ENCODE measurements at places on chromosomes 11 and 22.
A peak's percentile ranks its signal among the peaks of the same experiment; 100 is the strongest.

DNA sequence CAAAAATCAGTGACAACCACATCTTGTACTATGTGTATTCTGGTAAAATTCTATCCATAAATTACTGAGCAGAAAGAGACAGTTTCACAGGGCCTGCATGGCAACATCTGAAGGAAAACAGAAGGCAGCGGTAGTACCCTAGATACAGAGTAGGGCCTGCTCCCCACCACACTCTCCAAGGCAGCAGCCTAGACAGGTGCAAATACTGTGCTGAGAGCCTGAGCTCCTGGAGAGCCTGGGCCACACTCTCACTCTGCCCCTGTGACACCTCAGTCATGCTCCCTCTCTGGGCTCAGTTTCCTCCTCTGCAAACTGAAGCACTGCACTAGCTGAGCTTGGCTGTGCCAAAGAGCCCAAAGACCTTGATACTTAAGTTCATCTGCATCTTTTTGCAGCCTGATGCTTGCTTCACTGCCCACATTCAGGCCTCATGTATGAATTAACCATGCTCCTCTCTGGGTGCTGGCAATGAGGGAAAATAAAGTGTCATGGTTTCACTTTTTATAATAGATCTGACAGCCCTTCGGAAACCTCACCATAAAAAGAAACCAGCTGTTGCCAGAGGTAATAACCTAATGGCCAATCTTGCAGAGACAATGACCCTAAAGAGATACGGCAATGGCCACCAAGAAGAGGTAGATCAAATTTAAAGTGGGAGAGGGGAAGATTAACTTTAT lies 104.7 kb downstream of the PLEKHA7 start:
- no peak for DNase-seq

DNA sequence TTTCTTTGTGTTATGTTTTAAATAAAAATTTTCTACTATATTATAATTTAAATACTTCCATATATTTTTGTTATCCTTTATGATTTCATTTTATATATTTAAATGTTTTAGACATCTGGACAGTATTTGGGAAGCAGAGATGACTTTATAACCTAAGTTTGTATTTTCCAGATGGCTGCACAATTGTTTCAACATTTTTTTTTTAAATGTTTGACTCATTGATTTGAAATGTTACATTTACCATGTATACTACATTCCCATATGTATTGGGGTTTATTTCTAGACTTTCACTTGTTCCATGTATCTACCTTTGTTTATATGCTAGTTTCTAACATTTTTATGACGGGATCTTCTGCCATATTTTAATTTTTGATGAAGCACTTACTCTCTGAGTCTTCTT lies 766.5 kb downstream of the METTL15 start:
- no peak for DNase-seq

DNA sequence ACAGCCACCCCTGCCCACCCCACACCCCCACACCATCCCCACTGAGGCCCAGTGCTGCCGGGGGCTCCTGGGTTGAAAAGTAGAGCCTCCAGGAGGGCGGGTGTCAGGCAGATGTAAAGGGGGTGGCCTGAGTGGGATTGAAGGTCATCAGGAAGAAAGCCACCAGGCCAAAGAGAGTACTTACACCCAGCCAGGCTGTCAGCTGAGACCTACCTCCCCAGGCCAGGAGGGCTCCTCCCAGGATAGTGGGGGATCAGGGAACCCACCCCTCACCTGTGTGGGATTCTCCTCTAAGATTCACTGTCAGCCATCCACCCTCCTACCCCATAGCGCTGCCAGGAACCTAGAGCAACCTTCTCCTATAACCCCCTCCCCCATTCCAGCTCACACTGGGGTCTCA lies 17.2 kb upstream of the FCHSD2 start:
- no peak for DNase-seq

- DNase-seq = no peak
These were observed 7.5 kb upstream of the CASTOR1 start for GRCh38 chr22:30296833-30297232.

DNA sequence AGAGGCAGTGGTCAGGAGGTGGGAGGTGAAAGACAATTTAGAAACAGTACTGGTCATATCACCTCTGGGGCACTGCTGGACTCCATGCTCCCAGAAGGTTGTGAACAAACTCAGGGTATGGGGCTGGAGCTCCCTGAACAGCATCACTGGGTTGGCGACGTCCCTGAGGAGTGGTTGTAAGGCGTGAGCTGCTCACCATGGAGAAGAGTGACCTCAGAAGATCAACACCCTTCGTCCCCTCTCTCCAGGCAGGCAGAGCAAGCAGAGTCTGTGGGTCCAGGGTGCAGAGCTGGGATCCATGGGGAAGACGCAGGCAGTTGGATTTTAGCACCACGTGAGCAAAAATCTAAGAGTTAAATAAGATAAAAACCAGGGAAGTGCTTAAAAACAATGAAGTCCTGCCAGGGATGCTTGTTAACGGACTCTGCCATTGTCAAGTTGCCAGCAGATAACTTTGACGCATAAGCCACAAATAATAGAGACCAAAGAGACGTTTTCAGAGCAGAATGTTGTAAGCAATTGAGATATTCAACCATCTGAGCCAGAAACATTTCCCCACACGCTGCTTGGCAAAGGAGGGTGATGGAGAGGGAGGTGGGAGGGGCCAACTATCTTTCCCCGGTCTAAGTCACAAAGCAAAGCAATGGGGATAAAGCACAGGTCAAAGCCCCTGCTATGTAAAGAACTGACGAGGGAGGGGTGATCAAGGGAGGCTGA lies 13.6 kb downstream of the PNPLA5 start:
- DNase-seq = no peak

DNA sequence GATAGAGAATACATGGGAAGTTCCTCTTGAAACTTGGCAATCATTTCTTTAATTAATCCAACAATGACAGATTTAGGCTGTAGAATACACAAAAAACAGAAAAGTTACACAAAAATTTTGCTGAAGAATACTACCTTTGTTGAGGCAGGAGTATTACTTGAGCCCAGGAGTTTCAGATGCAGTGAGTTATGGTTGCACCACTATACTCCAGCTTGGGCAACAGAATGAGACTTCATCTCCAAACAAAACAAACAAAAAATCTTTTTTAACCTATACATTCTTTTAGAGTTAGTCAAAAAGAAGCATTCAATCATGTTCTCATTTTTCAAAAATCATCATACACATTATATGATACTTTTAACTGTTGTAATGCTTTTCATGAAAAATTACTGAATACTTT lies 22.1 kb downstream of the UEVLD start:
- DNase-seq = no peak

DNA sequence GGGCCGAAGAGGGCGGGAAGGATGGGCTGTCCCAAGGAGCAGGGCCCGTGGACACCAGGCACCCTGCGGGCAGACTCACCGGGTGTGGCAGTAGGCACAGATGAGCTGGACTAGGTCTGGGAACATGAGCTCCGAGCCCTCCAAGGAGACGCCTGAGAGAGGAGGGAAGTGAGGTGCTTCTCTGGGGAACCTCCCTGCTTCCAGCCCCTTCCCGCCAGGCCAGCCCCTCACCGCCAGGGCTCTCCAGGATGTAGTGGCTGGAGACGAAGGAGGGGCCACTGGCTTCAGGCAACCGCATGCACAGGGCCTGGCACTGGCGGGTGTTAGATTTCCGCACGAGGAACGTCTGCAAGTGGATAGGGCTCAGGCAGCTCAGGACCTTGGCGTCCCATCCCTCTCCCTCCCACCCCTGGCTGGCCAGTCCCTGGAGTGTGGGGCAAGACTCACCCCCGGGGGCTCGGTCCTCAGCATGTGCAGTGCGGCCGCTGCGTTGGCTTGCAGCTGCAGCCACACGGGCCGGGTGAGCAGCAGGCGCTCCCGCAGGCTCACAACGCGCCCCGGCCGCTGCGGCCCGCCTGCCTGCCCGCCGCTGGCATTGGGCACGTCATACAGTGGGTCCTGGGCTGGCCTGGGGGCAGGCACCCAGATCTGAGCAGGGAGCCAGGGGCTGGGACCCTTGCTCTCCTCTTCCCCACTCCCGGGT lies 552 bp downstream of the RIN1 start:
- DNase-seq = peak; percentile 38

- no peak for DNase-seq
These were observed 33.4 kb downstream of the SHANK2 start for GRCh38 chr11:71218789-71219499.

DNA sequence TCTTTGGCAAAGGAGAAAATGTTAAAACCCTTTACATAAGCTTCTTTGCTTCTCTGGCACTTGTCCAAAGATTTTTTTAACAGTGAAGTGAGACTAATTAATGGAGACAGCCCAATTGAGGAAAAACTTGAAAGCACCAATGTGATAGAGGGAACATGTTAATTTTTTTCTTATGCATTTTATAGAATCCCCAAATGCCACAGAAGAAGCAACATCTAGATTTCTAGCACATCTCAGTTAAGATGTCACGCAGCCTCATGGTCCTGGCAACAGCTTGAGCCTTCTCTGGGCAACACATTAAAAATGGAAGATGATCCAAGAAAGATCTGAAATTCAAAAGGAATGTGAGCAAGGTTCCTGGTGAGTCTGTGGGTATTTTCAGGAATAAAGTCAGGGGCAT lies 48.5 kb downstream of the PACSIN2 start:
- no peak for DNase-seq

GRCh38 chr11:6203327-6203726 lies 2.0 kb upstream of the C11orf42 start:
- no peak for DNase-seq

DNA sequence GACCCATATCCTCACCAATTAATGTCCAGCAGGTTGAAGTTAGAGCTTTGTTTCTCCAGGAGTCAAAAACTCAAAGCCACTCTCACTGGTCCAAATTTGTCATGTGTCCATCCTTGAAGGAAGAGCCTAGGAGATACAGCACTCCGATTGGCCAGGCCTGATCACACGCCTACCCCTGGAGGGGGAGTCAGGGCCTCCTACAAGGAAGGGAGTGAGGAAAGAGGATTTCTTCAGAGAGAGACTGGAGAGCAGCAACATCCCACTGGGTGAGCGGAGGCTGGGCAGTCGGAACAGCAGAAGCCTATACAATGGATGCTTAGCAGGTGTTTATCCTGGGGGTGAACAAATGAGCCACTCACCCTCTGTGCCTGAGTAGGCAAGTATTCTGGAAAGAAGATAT lies 113.9 kb downstream of the TRIM29 start:
- DNase-seq = no peak

DNA sequence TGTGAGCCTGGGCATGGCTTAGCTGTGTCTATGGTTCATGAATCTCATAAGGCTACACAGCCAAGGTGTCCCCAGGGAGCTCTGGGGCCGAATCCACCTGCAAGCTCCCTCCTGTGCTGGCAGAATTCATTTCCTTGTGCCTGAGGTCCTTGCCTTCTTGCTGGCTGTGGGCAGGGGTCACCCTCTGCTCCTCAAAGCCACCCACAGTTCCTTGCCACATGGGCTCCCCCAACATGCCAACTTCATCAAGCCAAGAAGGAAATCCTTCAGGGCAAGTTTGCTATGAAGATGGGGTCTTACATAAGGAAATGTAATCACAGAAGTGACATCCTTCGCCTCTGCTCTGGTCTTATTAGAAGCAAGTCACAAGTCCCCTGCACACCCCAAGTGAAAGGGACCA lies 24.8 kb downstream of the LARGE1 start:
- DNase-seq = no peak

DNA sequence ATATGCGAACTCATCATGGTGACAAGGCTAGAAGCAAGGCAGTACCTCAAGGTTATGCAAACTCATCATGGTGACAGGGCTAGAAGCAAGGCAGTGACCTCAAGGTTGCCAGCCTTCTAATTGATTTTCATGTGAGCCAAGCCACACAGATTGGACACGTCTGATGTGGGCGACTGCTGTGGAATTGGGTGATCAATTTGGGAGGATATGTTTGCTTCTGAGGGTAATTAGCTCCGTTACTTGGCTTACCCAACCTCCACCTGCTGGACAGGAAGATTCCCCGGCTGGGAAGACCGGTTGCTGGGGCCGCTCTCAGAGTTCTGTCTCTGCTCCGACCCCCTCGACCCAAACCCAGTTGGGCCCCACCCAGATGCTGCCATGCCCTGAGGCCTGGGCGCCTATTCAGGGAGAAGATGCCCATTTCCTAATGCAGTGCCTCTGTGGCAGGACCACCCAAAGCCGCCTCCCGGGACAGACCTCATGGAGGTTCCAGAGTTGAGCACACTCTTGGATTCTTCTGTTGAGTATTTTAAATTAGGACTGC lies 69.9 kb upstream of the SHANK2 start:
- no peak for DNase-seq

DNA sequence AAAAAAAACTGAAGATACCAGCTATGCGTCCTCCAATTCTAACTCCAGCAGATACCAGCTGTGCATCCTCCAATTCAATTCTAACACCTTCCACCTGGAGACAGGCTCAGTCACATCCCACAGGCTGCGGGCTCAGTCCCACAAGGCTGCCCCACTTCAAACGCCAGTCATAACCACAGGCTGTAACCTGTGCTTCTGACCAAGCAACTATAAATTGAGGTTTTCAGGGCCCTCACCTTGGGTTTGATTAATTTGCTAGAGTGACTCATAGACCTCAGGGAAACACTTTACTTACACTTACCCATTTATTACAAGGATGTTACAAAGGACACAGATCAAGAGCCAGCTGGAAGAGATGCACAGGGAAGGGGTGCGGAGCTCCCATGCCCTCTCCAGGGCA lies 32.4 kb upstream of the MSANTD2 start:
- no peak for DNase-seq

GRCh38 chr22:45584621-45585436 lies 82.1 kb downstream of the FBLN1 start:
- no peak for DNase-seq

- no peak for DNase-seq
These were observed 10.1 kb downstream of the C11orf87 start for GRCh38 chr11:109432105-109432504.

DNA sequence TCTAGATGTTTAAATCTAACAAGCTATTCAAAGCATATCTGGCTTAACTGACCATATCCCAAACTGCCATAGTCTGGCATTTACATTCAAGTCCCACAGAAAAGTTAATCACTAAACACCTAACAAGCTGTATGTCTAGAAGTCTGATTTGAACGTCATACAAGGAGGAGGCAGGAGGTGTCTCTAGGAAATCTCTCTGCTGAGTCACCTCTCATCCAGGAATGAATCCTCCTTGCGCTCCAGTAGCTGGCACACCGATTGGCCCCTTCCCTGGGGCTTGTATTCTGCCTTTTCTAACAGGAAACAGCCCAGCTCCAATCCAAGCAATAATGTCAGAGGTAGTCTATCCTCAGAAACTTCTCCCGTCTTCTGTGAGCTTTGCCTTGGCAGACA lies 31.8 kb downstream of the FEZ1 start:
- no peak for DNase-seq

- no peak for DNase-seq
These were observed 912 bp downstream of the PTPRCAP start for GRCh38 chr11:67436459-67437081.

GRCh38 chr11:36164506-36165250 lies 124.5 kb downstream of the COMMD9 start:
- DNase-seq = no peak

DNA sequence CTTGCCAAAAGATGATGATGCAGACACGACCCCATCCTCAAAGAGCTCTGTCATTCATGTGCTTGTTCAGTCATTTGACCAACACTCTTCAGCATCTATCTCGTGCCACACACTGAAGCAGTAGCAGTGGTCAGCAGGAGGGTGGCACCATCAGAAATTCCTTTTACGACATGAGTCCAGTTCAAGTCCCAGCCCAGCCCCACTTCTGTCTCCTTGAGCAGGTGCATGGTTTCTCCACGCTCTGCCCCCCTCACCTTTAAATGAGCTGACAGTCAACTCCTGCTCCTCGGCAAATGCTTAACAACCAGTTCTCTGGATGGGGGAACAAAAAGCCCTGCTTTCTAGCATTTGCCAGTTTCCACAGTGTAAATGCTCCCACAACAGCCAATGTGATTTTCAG lies 60.9 kb downstream of the SYN3 start:
- DNase-seq = no peak

GRCh38 chr11:109658190-109658589 lies 236.2 kb downstream of the C11orf87 start:
- DNase-seq = no peak

All from SW 1271 (cell line).